ENCODE measurements at places on chromosomes 3 and 15. TPM values are rescaled to one million over a fixed set of nuclear protein-coding genes. Genes with fewer than 3 reads are reported as not detected.

DNA sequence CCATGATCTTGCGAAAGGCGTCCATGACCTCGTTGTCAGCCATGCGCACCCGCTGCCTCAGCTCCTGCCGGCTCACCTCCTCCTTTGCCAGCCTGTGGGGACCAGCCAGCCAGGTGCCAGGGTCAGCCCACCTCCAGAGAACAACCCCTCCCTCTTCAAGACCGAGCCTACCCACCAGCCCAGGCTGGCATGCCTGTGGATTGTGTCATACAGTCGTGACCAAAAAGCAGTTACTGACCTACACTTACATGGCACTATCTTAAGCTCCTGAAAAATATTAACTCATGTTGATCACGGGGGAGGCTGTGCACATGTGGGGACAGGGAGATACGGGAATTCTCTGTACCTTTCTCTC is 10.7 kb upstream of the CAMK1 start:
- no peak overlapping the region for H3K4me3 ChIP-seq
- no peaks in the 10 kb centered on the region for H3K27me3 ChIP-seq
- peak overlapping the region; percentile 49 for H3K27ac ChIP-seq
- peak; percentile 38 for DNase-seq

Gene CYP8B1
- not detected for polyA plus RNA-seq

Gene SKOR1
- polyA plus RNA-seq, result not detected

GRCh38 chr3:65537109-65537508 is 501.6 kb downstream of the MAGI1 start:
- no peaks in the 10 kb centered on the region for H3K4me1 ChIP-seq
- H3K36me3 ChIP-seq, result no peaks in the 10 kb centered on the region
- H3K27ac ChIP-seq, result no peak overlapping the region
- no peaks in the 10 kb centered on the region for H3K27me3 ChIP-seq
- no peak overlapping the region for H3K4me3 ChIP-seq

GRCh38 chr15:59501597-59501996 is 63.6 kb downstream of the FAM81A start:
- H3K4me3 ChIP-seq, result no peak overlapping the region
- no peaks in the 10 kb centered on the region for H3K27me3 ChIP-seq
- no peak overlapping the region for H3K27ac ChIP-seq
- H3K36me3 ChIP-seq, result no peaks in the 10 kb centered on the region

Gene GOLGA8J
- polyA plus RNA-seq, result not detected

Gene CP
- 2.5 TPM for polyA plus RNA-seq

GRCh38 chr15:78968539-78969271 is 23.9 kb upstream of the CTSH start:
- no peaks in the 10 kb centered on the region for H3K27me3 ChIP-seq
- H3K27ac ChIP-seq, result no peak overlapping the region
- peaks cover 3% of the 10 kb centered on the region for H3K4me1 ChIP-seq
- DNase-seq, result no peak
- H3K4me3 ChIP-seq, result no peak overlapping the region

Gene SPSB4
- polyA plus RNA-seq, result 1.1 TPM

- no peaks in the 10 kb centered on the region for H3K27me3 ChIP-seq
- H3K27ac ChIP-seq, result no peak overlapping the region
- H3K4me3 ChIP-seq, result no peak overlapping the region
- H3K36me3 ChIP-seq, result no peaks in the 10 kb centered on the region
- no peak for DNase-seq
Observed at GRCh38 chr15:82043796-82044372, 1.9 kb downstream of the MEX3B start.

DNA sequence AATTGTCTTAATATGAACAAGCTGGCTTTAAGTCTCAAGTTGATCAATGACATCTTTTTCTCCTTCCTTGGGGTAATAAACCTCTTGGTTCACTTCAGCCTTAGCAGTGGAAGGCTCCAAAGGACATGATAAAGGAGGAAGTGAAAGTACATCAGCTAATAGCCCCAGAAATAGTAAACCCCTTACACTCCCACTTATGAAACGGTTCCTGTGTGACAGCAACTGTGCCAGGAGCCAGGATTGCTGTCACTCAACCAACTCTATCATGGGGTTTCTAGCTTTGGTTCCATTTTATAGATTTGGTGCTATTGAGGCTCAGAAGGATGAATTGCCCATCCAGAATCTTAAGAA is 216.7 kb downstream of the ABHD5 start:
- DNase-seq, result no peak
- H3K36me3 ChIP-seq, result no peaks in the 10 kb centered on the region
- H3K4me1 ChIP-seq, result no peaks in the 10 kb centered on the region
- H3K27me3 ChIP-seq, result no peaks in the 10 kb centered on the region
- H3K27ac ChIP-seq, result no peak overlapping the region

- no peaks in the 10 kb centered on the region for H3K27me3 ChIP-seq
- H3K36me3 ChIP-seq, result no peaks in the 10 kb centered on the region
- H3K4me3 ChIP-seq, result no peak overlapping the region
- peak; percentile 20 for DNase-seq
- no peaks in the 10 kb centered on the region for H3K4me1 ChIP-seq
Observed at GRCh38 chr15:88012233-88012632, 244.3 kb downstream of the NTRK3 start.

GRCh38 chr3:10495003-10495402 is 10.4 kb downstream of the ATP2B2 start:
- no peaks in the 10 kb centered on the region for H3K4me1 ChIP-seq
- no peak overlapping the region for H3K4me3 ChIP-seq
- H3K27ac ChIP-seq, result no peak overlapping the region
- peak; percentile 96 for DNase-seq
- H3K36me3 ChIP-seq, result no peaks in the 10 kb centered on the region

Gene CAMKV
- polyA plus RNA-seq, result 1.1 TPM

Gene DUOXA2
- 0.84 TPM for polyA plus RNA-seq

- no peaks in the 10 kb centered on the region for H3K36me3 ChIP-seq
- no peak overlapping the region for H3K4me3 ChIP-seq
- no peak for DNase-seq
- peaks cover 5% of the 10 kb centered on the region for H3K27me3 ChIP-seq
Observed at GRCh38 chr3:127411083-127411727, 123.4 kb upstream of the PRR20G start.

DNA sequence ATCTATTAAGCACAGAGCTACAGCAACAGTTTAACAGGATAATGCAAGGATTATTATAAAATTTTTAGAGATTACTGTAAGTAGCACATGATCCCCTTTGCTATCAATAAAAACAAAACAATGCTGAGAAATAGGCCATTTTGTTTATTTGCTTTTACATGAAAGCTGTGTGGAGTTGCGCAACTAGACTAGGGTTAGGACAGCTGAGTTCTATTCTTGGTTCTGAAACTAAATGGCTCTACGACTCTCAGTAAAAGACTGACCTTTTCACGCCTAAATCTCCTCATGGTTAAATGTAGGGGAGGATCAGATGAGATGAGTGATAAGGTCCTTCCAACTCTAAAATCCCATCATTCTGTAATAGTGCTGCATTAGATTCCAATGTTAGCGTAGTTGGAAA is 25.0 kb downstream of the KCNMB2 start:
- H3K27me3 ChIP-seq, result no peaks in the 10 kb centered on the region
- H3K4me3 ChIP-seq, result no peak overlapping the region
- no peak for DNase-seq
- no peak overlapping the region for H3K27ac ChIP-seq

DNA sequence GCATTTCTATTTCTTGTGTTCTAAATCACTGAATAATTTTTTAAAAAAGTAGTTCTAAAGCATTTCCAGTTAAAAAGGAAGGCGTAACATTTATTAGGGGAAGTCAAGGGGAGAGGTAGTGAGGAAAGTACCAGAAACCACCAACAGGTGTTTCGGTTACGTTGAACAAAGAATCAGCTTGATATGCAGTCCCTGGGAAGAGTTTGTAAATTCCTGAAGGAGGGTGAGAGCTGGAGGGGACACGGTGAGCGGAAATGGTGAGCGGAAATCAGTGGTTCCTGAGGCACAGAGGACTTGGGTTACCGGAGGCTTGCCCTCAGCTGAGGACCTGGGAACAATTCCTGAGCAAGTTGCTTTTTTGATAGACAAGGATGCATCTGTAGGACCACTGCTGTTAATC is 17.8 kb downstream of the MAP2K1 start:
- peaks cover 41% of the 10 kb centered on the region for H3K4me1 ChIP-seq
- H3K4me3 ChIP-seq, result no peak overlapping the region

Gene CDHR4
- polyA plus RNA-seq, result not detected
